Fibroblast of upper back skin (primary cell): ENCODE measurements at places on chromosomes 11 and 22.
A peak's percentile ranks its signal among the peaks of the same experiment; 100 is the strongest.

GRCh38 chr22:45218976-45219375 lies 21.7 kb downstream of the KIAA0930 start:
- DNase-seq, result no peak

DNA sequence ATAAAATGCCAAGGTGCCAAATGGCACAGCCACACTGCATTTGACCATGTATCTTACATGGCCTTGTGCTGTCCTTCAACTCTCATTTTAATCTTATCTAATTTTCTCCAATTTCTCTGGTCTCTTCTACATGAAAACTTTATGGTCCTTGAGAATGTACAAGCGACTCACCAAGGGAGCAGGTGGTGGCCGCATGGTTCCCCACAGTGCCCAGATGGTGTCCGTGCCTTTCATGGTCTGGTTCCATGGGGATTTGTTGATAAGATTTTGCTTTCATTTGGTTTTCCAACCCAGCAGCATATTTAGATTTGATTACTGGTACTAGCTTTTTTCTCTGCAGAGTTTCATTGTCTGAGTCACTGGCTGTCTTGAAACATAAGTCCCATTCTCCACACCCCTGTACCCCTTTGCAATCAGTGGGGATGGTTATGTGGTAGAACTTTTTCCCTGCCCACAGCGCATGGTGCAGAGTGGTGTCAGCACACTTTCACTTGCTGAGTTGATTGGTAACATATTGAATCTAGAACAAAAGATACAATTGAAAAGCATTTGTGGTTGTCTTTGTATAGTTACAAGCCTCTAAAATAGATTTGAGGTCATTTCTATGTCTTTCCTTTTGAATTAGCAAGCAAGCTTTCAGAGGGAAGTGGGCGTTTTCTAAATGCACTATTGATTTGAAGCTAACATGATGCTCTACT lies 24.1 kb downstream of the ZNRF3 start:
- no peak for DNase-seq

DNA sequence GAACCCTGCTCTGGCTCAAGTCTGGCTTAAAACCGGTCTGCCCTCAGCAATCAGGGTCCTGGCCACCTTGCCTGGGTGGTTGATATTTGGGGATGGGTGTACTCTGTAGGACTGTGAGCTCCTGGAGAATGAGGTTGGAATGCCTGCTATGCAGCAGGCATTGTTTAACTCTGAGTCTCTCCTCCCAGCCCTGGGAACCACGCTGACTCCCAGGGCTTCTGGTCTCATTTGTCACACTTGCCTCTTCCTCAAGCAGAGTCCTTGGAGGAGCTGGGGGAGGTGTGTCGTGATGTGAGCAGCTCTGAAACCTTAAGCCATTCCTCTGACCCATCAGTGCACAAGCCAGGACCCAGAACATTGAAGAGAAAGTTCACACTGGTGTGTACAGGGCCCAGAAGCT lies 340.1 kb downstream of the MN1 start:
- peak; percentile 94 for DNase-seq

GRCh38 chr11:77642228-77642627 lies 4.6 kb upstream of the CLNS1A start:
- no peak for DNase-seq

DNA sequence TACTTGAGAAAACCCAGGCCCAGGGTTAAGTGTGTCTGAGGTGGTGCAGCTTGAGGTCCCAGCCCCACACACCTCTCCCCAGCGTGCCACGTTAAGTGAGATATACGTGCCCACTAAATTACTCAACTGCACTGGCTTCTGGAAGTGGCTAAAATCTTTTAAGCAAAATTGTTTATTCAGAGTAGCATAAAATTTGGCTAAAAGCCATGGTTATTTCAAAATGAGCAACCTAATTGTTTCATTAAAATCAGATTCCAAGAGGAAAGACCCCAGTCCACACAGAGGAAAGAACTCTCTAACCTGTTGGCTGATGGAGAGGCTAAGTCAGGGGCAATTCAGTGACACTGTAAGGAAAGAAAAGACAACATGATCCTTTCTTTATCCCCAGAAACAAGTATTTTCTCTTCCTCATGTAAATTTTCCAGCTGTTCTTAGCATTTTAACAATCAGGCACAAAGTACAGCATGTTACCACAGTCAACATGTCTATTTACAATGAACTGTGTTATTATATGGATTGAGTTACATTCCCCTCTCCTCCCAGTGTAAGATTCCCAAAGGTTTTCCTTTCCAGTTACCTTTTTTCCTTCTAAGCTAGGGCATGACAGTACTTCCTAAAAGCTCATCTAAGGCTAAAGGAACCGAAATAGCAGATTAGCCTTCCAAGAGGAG lies 26.6 kb downstream of the NUP50 start:
- DNase-seq, result no peak

- peak; percentile 75 for DNase-seq
These were observed 6.4 kb downstream of the ENDOD1 start for GRCh38 chr11:95095858-95096587.

GRCh38 chr11:12140186-12140793 lies 29.9 kb downstream of the MICAL2 start:
- DNase-seq, result no peak

DNA sequence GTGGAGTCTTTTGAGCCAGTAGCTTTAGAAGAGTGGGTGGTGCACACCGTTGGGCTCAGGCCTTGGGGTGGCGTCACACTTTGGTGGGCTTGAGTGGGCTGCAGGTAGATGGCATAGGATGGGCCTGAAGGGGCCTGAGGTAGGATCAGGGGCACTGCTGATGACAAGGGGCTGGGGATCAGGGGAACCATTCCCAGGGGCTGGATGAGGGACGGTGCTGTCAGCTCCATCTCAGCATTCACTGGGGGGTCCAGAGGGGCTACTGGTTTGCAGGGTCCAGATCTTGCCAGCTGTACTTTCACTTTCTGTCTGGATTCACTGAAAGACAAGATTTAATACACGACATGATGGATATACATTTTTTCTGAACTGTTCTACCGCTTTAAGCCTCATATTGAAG lies 11.1 kb downstream of the E2F8 start:
- no peak for DNase-seq

DNA sequence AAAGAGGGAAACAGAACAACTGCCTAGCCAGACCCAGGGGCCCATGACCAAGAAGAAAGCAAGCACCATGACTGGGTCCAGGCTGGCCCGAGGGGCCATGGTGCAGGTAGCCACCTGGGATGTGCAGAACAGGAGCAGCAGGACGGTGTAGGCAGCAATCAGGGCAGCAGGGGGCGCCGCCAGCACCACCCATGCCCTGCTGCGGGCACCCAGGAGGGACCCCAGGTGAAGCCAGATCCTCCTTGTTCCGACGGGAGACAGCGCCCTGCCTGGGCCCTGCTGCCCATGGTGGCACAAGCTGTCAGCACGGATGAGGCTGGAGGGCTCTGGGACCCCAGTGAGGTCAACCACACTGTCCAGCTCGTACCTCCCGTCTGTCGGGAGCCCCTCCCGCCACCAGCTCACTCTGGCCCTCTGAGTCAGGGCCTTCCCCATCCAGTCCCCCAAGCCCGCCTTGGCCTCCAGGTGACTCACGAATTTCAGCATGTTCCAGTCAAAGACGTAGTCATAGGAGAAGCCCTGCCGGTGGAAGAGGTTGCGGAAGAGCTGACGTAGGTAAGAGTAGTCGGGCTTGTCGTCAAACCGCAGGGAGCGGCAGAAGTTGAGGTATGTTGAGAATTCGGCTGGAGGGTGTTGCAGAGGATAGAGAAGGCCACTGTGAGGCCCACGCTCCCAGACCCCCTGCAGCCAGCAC lies 18.8 kb downstream of the CSNK1E start:
- DNase-seq, result peak; percentile 84

DNA sequence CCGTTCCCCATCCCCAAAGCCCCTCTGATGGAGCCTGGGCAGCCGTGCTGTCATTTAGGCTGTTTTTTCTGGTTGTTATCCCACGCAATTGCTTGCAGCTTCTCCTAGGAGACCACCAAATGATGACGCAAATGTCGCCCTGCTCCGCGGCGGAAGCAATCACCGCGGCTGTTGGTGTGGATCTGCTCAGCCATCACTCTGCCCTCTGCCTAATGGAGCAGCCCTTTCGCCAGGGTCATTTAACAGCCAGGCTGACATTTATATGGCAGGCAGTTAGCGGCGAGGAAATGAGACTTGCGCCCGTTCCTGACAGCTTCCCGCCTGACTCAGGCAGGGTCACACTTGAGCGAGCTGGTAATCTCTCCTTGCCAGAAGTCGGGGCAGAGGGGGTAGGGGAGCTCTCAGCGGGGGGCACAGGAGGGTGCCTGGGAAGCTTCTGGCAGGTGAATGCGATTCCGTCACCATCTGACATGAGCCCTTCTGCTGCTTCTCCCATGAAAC lies 97.9 kb upstream of the RTL6 start:
- DNase-seq, result no peak

DNA sequence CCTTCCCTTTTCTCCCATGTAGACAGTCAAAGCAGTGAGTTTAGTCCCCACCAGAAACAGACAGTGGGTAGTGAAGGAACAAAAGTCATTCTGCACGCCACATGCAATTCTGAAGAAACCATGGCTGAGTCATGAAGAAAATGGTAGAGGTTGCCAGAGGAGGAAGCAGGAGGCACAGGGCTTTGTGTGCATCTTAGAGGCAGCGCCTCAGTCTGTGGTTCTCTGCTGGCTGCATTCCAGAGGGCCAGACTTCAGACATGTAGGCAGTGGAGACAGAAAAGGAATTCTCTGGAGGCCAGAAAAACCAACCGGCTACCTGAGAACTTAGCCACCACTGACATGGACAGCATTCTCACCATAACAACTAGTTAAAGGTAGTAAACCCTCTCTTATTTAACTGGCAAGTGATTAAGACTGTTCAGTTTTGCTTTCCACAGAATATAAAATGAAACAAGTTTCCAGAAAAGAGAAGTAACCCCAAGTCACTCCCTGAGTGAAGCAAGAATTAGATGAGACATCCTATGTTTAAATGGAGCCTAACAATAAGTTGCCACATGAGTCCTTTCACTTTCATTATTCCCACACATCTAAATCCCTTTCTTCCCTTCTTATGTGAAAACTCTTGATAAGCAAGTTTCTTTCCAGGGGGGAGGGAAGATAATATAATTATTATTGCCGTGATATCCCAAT lies 556.1 kb downstream of the SOX6 start:
- peak; percentile 91 for DNase-seq

DNA sequence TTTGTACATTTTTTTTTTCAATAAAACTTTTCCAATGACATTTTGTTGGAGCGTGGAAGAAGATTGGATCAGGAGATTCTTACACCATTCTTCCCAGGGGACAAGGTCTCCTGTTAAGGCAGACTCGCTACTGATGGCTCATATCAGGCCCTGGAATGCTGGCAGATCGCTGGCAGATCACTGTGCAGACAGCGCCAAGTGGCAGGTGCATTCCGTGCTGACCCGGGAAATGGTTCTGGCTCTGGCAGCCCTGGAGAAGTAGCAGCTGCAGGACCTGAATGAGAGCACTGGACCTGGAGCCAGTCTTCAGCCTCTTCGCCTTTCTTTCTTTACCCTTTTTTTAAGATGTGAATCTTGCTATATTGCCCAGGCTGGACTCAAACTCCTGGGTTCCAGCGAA lies 10.7 kb downstream of the SERPINH1 start:
- no peak for DNase-seq

DNA sequence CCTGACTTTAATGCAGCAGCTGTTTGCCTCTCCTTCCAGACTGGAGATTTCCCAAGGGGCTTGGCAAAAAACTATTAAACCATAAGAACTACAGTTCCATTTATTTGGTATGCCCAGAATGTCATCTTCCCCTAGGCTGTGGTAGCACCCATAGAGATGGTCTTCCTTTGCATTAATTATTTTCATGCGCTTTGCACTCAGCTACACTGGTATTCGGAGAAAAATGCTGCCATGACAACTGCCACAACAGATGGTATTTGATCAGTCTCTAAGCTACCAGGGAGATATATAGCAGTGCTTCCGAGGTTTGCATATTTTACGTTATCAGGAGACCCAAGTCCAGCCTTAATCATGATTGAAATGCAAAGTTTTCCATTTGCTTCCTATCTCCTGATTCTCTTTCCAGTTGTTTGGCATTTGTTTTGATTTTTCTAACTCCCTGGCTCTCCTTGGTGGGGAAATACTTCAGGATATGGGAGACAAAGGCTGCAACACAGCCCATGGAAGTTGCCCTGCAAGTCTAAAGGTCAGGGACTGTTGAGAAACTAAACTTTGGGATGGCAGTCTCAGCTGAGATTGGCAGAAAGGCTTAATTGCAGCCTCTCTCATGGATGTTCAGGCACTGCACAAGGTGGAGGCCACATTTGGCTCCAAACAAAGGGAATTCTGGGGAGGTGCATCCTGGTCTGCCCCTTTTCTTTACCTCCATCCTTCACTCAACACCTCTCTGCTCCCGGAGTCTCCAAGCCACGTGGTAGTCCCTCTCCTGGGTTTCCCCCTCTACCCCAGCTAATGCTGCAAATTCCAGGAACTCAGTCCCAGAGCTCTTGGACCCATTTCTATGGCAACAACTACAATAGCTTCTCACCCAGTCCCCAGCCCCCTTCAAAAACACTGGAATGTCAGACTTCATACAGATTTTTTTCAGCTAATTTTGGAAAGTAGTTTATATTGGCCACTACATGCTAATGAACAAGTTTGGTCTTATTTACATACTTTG lies 151.8 kb downstream of the NAV2 start:
- peak; percentile 56 for DNase-seq

DNA sequence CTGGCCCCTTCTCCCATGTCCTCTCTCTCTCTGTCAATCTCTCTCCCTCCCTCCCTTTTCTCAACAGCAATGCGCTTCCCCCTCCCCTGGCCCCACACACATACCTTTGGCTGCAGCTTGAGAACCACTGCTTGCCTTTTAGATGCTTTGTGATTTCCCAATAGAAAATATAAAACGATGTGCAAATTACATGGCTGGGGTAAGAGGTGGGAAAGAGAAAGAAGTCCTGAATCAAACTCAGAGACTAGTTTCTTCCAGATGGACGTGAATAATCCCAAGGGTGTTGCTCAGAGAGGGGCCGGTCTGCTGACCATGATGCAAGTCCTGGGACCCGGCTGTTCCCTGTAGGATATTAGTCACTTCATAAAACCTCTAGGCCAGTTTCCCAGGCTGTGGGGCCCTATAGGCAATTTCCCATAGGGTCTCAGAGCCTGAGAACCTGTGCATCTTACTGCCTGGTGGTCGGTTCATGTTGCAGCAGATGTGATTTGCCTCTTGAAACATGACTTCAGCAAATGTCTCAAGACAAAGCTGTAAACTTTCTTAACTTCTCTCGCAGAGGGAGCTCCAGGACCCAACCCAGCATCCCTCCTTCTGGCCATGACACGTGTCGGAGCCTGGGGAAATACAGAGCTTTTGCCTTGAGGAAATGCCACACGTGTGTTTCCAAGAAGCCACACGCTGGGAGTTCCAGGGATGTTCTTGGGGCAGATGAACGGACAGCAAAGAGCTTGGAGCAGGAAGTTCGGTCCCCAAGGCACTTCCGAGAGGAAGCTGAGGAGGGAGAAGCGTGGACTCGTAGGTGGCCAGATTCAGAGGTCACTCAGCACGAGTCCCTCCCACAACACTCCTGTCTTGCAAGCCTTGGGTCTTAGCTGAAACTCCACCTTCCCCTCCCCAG lies 34.5 kb upstream of the ETS1 start:
- peak; percentile 88 for DNase-seq
